ENCODE measurements at places on chromosomes 12 and 14. TPM values are rescaled to one million over a fixed set of nuclear protein-coding genes. Genes with fewer than 3 reads are reported as not detected.

TAS2R20 gene
- total RNA-seq: not detected

CRIP1 gene
- total RNA-seq: 1,790 TPM

RIMKLB gene
- total RNA-seq: 17.5 TPM

TAS2R43 gene
- not detected for total RNA-seq

ADGRD1 gene
- total RNA-seq: 0.34 TPM

PTPN21 gene
- total RNA-seq: 9.7 TPM
